ENCODE measurements at places on chromosomes 1 and 21.

DNA sequence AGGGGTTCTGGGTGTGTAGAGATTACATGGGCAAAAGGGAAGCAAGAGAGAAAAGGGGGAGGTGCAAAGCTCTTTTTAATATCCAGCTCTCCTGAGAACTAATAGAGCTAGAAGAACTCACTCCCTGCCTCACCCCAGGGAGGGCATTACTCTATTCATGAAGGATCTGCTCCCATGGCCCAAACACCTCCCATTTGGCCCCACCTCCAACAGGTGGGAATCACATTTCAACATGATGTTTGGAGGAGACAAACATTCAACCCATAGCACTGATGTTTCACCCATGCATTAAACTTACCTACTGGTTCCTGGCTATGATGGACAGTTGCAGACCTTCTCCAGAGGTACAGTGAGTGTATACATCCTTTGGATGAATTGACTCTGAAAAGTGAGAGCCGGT lies 7.3 kb upstream of the JUN start:
- no peak for DNase-seq

DNA sequence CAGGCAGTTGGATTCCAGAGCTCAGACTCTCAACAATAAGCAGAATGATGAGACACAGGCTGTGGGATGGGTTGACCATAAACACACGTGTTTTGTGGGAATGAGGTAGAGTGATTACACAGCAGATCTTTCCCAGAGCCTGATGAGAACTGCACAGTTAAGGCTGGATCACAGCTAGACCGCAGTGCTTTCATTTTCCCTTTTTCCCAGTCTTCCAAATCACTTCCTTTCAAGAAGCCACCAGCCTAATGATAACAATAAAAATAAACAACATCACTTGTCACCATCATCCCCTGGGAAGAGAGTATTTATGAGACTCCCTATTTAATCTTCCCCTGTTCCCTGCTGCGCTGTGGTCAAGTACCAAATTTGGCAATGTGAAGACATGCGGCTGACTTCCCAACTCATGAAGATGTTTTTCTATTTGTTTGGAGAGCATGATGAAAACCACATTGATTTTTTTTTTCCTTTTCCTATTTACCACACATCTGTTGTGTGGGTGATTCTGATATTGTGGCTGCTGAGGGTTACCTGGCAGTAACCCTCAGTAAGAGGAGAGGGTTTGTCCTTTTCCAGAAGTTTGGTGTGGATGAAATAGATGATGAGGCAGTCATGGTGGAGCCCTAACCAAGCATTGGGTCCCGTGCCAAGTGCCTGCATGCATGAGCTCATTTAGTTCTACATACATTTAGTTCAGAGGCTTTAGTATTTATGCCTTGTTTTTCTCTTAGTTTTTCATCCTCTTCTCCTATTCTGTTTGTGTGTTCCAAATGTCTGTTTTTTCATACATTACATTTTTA lies 248.9 kb upstream of the HOOK1 start:
- DNase-seq = no peak

DNA sequence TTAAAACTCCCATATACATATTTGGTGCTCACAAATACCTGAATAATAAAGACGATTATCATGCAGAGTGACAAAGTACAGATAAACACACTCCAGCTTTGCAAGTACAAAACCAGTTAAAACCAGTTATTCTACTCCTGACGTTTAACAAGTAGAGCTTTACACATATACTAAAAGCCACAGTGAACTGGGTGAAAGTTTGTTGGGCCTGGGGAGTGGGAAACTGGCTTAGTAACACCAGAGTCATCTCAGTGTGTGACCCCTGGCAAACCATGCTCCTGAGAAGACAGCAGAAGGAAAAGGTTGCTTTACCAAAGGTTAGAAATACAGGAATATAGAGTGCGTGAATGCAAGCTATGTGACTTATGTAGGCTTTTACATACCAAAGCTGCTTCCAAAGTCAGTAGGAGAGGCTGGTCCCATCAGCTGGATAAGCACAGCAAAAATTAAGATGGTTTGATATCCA lies 148.1 kb downstream of the NRIP1 start:
- no peak for DNase-seq

DNA sequence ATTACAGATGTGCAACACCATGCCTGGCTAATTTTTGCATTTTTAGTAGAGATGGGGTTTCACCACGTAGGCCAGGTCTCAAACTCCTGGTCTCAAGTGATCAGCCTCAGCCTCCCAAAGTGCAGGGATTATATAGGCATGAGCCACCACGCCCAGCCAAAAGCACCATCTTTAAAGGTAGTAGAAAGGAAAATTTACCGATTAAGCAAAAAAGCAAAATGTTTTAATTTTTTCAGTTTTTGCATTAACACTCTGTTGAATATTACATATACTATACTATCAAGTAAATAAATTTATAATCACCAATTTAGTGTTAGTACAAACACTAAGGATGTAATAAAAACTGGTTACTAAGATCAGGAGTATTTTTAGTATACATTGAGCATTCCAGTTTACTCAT lies 20.6 kb downstream of the RC3H1 start:
- no peak for DNase-seq

DNA sequence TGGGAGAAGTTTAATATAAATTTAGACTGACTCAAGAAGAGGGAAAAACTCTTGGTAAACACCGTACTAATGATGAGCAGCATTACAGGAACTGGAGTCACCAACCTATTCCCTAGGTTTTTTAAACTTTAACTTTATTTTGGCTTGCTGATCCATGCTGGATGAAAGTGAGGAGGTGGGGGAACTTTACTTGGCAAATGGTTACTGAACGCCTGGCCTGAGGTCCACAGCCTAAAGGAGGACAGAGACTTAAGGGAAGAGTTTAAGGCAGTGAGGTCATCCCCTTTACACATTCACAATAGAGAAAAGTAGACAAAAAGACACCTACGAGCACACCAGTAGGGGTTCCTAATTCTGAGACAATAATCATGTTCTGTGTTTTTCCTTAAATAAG lies 25.6 kb upstream of the A3GALT2 start:
- DNase-seq = no peak

DNA sequence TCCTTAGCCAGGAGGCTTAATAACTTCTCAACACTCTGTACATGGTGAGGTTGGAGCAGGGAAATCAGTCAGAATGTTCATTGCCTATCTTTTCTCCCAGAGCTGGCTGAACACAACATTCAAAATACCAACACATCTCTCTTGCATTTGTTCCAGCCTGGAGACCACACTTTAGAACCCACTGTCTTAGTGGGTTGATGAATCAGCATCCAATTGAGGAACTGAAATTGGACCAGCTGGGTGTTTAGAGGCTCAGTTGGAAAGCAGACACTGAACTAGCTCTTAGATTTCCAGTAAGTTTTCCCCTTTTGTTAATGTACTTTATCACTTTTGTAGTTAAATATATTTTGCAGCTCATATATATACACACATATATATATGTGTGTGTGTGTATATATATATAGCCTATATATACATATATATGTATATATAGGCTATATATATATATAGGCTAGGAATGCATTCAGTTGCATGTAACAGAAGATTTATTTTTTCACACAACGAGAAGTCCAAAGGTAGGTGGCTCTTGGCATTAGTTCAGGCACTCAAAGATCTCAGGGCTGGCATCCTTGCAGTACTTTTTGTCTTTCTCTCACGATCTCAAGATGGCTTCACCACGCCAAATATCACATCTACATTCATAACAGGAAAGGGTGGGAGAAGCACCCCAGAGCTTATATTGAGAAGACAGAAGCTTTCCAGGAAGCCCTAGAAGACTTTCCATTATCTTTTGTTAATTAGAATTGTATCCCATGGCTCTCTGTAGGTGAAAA lies 35.0 kb upstream of the HUNK start:
- no peak for DNase-seq

DNA sequence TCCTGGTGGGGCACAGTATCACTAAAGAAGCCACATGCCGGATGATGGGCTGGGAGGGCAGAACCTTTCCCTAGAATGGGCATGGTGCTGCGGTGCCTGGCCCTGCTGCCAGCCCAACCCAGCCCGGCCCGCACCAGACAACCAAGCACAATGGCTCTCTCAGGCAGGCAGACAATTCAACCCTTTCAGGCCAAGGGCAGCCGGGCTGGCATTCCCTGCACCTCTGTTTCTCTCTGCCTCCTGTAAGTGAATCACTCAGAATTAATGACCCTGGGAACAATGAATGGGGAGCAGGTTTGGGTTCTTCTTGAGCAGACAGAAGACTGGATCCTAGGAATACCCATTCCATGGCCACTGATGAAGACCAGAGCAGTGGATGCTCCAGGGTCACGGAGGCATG lies 41.0 kb upstream of the IFFO2 start:
- DNase-seq = no peak

GRCh38 chr1:203065986-203066385 lies 19.8 kb downstream of the MYOG start:
- DNase-seq = no peak

- DNase-seq = no peak
These were observed 461.8 kb upstream of the CXADR start for GRCh38 chr21:17051054-17051453.

- DNase-seq = no peak
These were observed 19.5 kb downstream of the USP24 start for GRCh38 chr1:55195521-55196233.

DNA sequence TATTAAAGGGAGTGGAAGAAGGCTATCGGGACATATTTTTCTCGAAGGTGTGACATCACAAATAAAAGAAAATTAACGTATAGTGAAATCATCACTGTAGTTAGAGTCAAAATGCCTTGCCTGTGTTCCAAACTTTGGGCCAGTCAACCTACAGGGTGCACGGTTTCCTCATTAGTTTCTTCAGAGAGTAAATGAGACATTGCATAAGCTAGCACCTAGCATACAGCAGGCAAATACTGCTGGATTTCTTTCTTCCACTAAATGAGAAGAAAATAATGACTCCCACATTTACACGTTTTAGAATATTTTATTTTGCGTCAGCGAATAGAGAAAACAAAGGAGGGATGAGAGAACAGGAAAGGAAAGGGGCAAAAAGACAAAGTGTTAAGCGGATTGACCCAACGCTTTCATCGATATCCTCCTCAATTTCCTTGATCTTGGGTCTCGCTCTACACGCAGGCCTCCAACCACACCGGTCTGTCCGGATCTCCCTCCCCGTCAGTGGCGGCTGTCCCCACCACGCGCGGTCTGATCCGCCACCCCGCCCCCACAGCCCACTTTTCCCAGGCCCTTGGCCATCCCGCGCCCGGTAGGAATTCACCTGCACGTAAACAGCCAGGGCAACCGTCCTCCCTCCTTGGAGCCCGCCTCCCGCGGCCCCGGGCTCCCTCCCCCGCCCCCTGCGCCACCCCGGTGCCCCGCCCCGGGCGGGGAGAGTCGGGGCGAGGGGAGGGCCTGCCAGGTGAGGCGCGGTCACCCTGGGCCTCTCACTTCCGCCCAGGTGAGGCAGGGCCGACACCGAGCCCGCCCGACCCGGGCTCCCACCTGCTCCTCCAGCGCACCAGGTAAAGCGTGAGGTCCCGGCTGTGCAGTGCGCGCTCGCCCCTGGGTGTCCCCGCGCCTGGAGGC lies at the start of gene PATJ:
Gene PATJ, plus strand, starts transcription at position 770 of the 909 bp plus-strand sequence. CDS start 20,413 bp downstream, outside the sequence.
- no peak for DNase-seq

- DNase-seq = no peak
These were observed at the start of gene SHISA4 for GRCh38 chr1:201888282-201889089. Gene SHISA4 (plus strand): TSS chr1:201888898. CDS start chr1:201888995, 97 bp downstream.

DNA sequence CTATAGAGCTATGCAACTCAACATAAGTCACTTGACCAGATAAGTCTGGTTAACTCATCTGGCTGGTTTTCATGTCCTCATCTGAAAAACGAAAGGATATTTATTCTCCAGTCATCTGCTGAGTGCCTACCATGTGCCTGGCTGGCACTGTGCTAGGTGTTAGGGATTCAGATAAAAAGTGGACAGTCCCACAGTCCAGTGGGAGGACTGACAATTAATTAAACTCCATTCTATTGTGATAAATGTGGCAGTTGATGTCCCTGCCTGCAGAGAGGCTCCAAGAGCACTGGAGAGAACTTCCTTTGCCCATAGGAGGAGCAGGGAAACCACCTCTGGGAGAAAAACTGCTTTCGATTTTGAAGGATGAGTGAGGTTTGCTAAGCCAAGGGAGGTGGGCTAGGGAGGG lies 5.4 kb downstream of the NUAK2 start:
- DNase-seq = no peak

DNA sequence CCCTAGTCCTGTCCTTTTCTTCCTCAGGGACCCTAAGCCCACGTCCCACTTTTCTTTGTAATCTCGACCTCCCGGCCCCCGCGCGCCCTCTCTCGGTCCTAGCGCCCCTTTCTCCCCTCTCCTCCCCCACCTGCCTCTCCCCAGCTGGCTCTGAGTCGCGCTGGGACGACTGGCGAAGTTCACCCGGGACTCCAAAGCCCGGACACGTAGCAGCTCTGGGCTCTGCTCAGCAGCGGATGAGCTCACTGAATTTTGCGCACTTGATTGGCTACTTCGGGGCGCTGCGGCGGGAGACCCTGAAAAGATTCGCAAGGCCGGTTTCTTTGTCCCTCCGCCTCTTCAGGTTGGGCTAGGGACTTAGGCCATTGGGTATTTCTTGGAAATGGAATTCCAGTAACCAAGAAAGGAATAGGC lies 16.3 kb upstream of the ACKR1 start:
- no peak for DNase-seq

DNA sequence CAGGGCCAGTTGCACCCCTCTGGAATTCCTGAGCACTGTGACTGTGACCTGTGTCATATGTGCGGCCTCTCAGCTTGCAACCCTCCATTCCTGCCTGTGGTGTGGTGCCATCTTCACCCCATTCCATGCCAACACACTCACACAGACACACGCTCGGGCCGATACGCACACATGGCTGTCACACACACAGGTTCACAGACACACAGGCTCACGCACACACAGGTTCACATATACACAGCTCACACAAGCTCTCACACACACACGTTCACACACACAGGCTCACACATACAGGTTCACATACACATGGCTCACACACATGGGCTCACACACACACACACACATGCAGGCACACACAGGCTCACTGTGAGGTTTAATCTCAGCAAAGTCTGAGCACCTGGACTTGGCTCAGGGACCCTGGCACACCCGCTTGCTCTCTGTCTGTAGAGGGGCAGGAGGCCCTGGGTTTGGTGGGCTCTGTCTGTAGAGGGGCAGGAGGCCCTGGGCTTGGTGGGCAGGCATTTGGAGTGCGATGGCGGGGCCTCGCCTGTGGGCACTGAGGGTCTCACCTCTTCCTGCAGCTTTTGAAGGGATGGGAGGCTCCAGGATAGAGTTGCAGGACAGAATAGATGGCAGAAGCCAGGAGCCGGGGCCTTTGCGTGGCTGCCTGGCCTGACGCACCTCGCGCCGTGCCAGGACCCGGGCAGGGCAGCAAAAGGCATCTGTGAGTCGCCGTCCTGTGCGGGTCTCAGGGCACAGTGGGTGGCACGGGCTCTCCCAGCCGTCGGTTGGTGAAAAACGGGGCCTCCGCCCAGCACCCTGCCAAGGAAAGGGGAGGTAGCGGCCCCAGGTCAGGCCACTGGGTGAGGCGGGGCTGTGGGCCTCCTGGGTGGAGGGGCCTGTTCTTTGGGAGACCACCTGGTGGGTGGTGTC lies 17.1 kb downstream of the COL18A1 start:
- DNase-seq = no peak

GRCh38 chr1:109466452-109467300 lies at the start of gene SYPL2:
Gene SYPL2 (plus strand): TSS chr1:109466546. CDS start chr1:109466844, 298 bp downstream.
- DNase-seq = no peak

- DNase-seq = no peak
These were observed 60.1 kb downstream of the LRRC71 start for GRCh38 chr1:156980551-156980950.
